Neuronal stem cell (in vitro differentiated cells): ENCODE measurements at places on chromosomes 5 and 9.
A peak's percentile ranks its signal among the peaks of the same experiment; 100 is the strongest.

- peaks cover 32% of the 10 kb centered on the region for H3K4me1 ChIP-seq
- no peak for DNase-seq
- no peak overlapping the region for H3K27ac ChIP-seq
Measured at GRCh38 chr9:127971357-127972235, 9.2 kb downstream of the EEIG1 start.

- no peaks in the 10 kb centered on the region for H3K27me3 ChIP-seq
- no peak overlapping the region for H3K27ac ChIP-seq
- no peak overlapping the region for H3K4me3 ChIP-seq
- no peaks in the 10 kb centered on the region for H3K36me3 ChIP-seq
- no peaks in the 10 kb centered on the region for H3K4me1 ChIP-seq
Measured at GRCh38 chr9:113673726-113674125, 202.4 kb upstream of the ZNF618 start.

DNA sequence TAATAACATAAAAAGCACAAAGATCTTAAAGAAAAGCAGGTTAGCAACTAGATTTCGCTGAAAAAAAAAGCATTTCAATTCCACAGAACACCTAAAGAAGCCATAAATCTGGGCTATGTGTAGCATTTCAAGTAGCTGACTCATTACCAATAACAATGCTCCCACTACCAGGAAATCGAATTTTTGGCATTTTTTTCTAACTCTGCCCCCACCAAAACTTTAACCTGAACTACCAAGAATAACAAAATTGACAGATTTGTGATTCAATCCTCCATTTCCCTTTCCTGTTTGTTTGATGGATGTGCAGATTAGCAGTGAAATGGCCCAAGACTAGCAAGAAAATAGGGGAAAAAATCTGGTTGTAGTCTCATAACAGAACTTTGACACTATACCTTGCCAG lies 180.2 kb downstream of the RASEF start:
- no peaks in the 10 kb centered on the region for H3K36me3 ChIP-seq
- no peak overlapping the region for H3K27ac ChIP-seq
- no peak for DNase-seq
- H3K4me1 ChIP-seq = no peaks in the 10 kb centered on the region
- H3K4me3 ChIP-seq = no peak overlapping the region

- no peak overlapping the region for H3K27ac ChIP-seq
- H3K27me3 ChIP-seq = no peaks in the 10 kb centered on the region
- no peak for DNase-seq
- peaks cover 5% of the 10 kb centered on the region for H3K4me1 ChIP-seq
- no peak overlapping the region for H3K4me3 ChIP-seq
Measured at GRCh38 chr9:20322212-20322611, 300.1 kb downstream of the MLLT3 start.

DNA sequence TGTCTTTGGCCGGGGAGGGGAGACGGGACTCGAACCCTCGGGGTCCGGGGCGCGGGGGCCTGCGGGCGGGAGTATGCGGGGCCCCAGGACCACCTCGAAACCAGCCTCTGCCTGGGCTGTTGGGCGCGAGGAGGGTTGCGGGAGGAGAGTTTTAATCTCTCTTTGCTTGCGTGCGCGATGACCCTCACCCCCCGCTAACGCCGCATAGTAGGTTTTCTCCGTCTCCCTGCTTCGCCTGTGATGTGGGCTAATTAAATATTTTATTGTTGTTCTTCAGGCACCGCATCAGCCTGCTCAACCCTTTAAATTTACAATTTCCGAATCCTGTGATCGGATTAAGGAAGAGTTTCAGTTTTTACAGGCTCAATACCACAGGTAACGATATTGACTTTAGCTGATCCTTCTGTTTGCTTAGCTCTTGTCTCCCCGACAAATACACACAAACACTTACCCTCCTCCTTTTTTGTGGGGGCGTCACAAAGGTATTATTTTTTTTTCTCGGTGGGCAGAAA lies 1.7 kb downstream of the TLE4 start:
- H3K4me1 ChIP-seq = peaks cover 6% of the 10 kb centered on the region
- H3K27me3 ChIP-seq = no peaks in the 10 kb centered on the region
- DNase-seq = no peak
- peak overlapping the region; percentile 53 for H3K27ac ChIP-seq
- H3K4me3 ChIP-seq = peak overlapping the region; percentile 58

DNA sequence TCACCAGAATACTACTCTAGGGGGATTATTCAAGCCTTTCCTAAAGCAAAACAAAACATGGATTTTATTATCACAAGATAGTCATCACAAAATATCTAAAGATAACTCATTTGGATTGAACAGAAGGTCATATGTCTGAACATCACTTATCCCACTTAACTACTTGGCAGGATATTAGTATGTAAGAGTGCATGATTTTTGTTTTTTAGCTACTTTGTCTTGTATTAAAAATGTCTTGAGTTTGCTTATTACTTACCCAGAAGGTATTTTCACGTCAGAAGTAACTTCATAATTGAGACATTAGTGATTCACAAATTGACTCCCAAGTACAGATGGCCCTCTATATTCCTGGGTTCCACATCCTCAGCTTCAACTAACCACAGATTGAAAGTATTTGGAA lies 113.8 kb downstream of the TLE4 start:
- H3K36me3 ChIP-seq = peaks cover 14% of the 10 kb centered on the region
- peaks cover 8% of the 10 kb centered on the region for H3K4me1 ChIP-seq
- no peaks in the 10 kb centered on the region for H3K27me3 ChIP-seq
- H3K27ac ChIP-seq = no peak overlapping the region
- H3K4me3 ChIP-seq = no peak overlapping the region
- DNase-seq = no peak

DNA sequence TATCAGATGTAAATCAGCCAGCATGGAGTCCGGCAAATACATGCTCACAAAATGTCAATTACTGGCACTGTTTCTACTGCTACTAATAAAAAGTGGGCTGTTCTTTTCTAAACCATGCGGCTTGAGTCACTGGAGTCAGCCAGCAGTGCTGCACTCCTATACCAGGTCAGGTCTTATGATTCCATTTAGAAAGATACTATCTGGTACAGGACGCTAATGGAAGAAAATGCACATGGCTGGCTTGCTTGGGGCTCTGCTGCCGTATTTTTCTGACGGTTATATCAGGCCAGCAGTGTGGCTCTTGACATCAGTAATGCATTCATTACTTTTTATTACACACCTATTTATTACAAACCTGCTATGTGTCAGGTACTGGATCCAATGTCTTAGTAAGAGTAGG lies 74.3 kb downstream of the NDFIP1 start:
- no peaks in the 10 kb centered on the region for H3K27me3 ChIP-seq
- no peaks in the 10 kb centered on the region for H3K36me3 ChIP-seq
- peaks cover 3% of the 10 kb centered on the region for H3K4me1 ChIP-seq
- no peak for DNase-seq
- no peak overlapping the region for H3K4me3 ChIP-seq

- peaks cover 22% of the 10 kb centered on the region for H3K4me1 ChIP-seq
- H3K4me3 ChIP-seq = no peak overlapping the region
- H3K27me3 ChIP-seq = no peaks in the 10 kb centered on the region
- H3K36me3 ChIP-seq = no peaks in the 10 kb centered on the region
- H3K27ac ChIP-seq = no peak overlapping the region
Measured at GRCh38 chr5:95956021-95956899, 5.4 kb downstream of the ELL2 start.

GRCh38 chr5:153818626-153819025 lies 220.1 kb downstream of the FAM114A2 start:
- H3K27me3 ChIP-seq = no peaks in the 10 kb centered on the region
- H3K36me3 ChIP-seq = no peaks in the 10 kb centered on the region
- no peak overlapping the region for H3K27ac ChIP-seq
- peaks cover 2% of the 10 kb centered on the region for H3K4me1 ChIP-seq
- no peak overlapping the region for H3K4me3 ChIP-seq
